Dorsolateral prefrontal cortex (tissue), 122 donors: ENCODE measurements at places on chromosomes 2 and 18. TPM values are rescaled to one million over a fixed set of nuclear protein-coding genes. Genes with fewer than 3 reads are reported as not detected.

DNA sequence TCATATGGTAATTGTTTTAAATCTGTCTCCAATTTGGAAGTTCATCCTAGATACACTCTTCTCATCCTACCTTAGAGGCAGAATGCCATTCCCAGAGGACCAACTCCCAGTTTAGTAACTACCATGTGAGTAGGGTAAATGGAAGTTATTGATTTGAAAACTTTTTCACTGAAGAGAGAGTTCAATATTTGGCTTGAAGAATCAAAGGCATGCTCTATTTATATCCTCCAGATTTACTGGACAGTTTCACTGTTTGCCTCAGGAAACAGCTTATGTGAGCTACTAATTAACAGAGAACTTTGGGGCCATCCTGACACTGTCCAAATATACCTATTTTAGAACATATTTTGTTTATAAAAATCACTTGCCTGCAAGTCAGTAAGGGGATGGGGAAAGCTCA lies 607.2 kb upstream of the GYPC start:
- no peak for DNase-seq

DNA sequence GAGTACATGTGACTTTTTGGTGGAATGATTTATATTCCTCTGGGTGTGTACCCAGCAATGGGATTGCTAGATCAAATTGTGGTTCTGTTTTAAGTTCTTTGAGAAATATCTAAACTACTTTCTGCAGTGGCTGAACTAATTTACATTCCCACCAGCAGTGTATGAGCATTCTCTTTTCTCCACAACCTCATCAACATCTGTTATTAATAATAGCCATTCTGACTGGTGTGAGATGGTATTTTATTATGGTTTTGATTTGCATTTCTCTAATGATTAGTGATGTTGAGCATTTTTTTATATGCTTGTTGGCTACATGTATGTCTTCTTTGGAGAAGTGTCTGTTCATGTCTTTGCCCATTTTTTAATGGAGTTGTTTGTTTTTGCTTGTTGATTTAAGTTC lies 267.4 kb upstream of the NT5C1B start:
- DNase-seq: no peak

Gene DPP10
- total RNA-seq: 70.2 TPM

- DNase-seq: no peak
Observed at GRCh38 chr2:100957996-100958653, 44.0 kb upstream of the RPL31 start.

DNA sequence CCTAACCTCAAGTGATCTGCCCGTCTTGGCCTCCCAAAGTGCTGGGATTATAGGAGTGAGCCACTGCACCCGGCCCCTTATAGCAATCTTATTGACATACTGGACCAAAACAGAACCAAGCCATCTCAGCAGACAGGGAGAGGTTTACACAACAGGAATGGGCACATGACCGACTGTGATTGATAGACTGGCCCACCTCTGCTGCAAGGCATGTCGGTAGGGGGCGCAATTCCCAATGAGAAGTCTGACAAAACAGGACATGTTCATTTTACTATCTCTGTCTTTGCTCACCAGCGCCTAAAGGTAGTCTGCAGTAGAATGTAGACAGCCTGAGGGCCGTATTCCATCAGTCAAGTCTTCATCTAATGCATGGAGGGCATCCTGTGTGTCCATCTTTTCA lies 2.0 kb downstream of the LYPD6B start:
- no peak for DNase-seq

DNA sequence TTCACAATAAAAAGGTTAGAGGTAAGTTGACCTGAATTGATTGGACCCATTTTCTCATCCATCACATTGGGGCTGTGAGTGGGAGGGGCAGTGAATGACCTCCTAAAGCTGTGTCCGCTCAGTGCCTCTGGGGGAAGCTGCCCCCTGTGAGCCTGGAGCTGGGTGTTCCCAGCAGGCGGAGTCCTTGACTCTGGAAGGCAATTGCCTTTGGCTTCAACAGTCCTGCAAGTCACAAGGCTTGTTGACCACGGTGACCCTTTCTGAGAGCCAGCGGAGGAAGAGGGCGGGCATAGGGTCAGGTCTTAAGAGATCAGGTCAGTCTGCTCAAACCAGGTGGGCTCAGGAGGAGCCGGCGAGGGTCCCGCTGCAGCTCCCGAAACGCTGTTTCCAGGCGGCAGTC lies 1.1 kb upstream of the CIDEA start:
- DNase-seq: no peak

DNA sequence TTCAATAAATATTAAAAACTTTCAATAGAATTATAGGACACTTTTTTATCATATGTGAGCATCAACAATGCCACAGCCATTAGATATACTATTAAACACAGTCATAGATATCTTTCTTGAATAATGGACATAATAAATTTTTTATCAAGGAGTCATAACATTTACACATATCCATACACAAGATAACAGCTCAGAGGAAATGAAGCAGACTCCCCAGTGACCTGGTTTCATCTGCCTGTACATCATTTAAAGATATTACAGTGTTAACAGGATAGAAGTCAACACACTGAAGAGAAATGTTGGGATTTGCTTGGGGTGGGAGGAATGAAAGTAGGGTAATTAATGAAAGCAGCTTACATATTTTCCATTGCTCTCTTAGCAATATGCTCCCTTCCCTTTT lies 5.1 kb downstream of the SCG2 start:
- no peak for DNase-seq

DNA sequence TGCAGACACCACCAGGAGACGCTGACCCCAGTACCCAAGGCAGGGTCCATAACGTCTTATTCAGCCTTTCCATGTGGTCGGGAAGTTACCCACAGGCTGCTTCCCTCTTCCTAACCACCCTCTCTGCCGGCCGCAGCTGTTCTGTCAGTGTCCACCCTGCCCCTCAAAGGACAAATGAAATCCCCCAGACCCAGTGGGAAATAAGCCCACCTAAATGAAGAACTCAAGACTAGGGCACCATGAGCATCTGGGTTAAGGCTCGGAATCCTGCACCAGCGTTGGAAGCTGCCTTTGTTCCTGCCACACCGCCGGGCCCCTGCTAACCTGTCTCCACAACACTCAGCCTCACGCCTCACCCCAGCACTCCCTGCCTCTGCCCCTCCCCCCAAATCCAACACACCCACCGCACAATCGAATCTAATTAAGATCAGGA lies 21.7 kb downstream of the BCL11A start:
- DNase-seq: no peak

- DNase-seq: no peak
Observed at GRCh38 chr2:227513113-227513512, 41.2 kb downstream of the AGFG1 start.

GRCh38 chr2:214577769-214578168 lies 166.9 kb downstream of the VWC2L start:
- DNase-seq: no peak
